GF-D8 (cell line): ENCODE measurements at places on chromosomes 1 and 21.

DNA sequence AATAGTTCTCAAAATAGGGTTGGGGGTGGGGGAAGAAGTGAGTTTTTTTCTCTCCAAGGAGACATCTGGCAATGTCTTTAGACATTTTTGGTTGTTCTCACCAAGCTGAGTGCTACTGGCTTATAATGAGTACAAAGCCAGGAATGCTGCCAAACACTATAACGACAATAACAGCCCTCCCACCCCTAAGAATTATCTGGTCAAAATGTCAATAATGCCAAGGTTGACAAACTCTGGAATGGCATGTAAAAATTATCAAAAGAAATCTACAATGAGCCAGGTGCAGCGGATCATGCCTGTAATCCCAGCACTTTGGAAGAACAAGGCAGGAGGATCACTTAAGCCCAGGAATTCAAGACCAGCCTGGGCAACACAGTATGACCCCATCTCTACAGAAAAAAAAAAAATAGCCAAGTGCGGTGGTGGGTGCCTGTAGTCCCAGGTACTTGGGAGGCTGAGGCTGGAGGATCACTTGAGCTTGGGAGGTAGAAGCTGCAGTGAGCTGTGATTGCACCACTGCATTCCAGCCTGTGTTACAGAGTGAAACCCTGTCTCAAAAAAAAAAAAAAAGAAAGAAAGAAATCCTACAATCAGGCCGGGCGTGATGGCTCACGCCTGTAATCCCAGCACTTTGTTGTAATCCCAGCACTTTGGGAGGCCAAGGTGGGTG lies 2.5 kb downstream of the ATP5PF start:
- DNase-seq, result no peak

DNA sequence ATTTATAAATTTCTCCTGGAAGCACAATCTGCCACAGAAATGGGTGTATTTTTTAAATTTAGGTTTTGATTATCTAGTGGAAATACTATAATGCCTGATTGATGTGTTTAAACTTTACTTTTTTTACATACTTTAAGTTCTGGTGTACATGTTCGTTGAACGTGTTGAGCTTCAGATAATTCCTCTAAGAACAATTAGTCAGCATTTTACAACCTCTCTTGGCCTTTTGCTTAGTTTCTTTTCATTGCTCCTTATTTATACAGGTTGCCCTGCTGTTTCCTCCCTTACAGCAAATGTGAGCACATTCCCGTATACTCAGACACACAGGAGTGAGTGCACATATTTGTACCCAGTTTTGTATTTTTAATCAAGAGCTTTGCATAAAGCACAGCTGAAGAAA lies 1038.9 kb downstream of the BRINP3 start:
- DNase-seq, result no peak

- no peak for DNase-seq
Observed at GRCh38 chr1:172288581-172288980, 131.9 kb upstream of the C1orf105 start.

DNA sequence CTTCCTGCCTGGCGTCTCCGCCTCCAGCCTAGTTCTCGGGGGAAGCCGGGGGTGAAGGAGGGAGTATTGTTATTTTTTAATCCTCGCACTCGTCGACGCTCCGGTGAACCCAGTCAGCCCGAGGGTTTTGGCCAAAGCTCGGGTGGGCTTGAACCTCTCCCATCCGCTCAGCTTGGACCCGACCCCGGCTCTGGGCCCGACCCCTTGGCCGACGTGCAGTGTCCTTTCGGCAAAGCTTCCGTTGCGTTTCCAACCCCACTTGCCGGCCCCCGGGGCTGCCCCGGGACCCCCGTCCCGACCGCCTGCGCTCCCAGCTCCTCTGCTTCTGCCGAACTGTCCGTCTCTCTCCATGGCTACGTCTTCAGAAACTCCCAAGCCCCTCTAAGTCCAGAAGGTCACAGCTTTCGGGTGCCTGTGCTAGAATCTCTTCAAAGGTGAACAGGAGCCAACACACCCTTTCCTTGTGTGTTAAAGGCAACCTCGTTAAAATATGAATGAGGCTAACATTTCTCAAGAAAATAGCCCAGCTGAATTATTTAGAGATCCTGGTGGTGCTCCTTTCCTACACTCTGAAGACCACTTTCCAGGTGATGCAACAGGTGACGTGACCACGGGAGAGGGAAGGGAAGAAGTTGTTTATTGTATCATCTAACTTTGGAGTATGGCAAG lies 647 bp downstream of the DESI2 start:
- no peak for DNase-seq

GRCh38 chr21:44897326-44898010 lies 23.2 kb downstream of the ITGB2 start:
- DNase-seq, result no peak

- DNase-seq, result no peak
Observed at GRCh38 chr1:108704496-108704895, 8.2 kb upstream of the FNDC7 start.

DNA sequence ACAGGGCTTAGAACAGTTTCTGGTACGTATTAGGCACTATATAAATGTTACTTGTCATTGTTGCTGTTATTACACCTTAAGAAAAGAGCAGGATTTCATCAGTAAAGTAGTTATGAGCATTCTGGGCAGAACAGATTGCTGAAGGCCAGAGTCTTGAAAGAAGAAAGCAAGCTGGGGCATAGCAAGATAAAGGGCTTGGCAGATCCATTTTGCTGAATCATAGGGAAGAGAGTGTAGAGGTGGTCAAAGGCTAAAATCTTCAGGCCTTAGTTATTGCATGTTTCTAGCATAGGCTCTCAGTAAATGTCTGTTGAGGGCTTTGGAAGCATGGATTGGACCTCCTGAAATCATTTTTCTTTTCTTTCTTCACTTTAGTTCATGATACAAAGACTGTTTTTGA lies 67.5 kb downstream of the PLA2G4A start:
- DNase-seq, result no peak

DNA sequence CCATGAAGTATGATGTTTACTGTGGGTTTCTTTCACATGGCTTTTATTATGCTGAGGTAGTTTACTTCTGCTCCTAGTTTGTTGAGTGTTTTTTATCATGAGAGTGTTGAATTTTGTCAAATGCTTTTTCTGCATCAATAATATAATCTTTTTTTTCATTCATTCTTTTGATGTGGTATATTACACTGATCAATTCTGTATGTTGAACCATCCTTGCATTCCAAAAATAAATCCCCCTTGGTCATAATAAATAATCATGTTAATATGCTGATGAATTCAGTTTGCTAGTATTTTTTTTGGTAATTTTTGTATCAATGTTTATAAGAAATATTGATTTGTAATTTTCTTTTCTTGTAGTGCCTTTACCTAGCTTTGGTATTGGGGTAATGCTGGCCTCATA lies 97.9 kb upstream of the ZNF648 start:
- DNase-seq, result no peak

DNA sequence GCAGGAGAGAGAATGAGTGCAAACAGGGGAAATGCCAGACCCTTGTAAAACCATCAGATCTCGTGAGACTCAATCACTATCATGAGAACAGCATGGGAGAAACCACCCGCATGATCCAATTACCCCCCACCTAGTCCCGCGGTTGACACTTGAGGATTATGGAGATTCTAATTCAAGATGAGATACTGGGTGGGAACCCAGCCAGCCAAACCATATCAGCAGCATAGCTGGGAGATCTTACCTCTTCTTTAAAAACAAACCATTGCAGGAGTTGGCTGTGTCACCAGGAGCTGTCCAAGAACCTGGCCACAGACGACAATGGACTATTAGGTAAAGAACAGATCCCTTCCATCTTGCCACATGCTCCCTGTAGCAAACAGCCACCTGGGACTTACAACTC lies 422.7 kb downstream of the MATN1 start:
- DNase-seq, result no peak

DNA sequence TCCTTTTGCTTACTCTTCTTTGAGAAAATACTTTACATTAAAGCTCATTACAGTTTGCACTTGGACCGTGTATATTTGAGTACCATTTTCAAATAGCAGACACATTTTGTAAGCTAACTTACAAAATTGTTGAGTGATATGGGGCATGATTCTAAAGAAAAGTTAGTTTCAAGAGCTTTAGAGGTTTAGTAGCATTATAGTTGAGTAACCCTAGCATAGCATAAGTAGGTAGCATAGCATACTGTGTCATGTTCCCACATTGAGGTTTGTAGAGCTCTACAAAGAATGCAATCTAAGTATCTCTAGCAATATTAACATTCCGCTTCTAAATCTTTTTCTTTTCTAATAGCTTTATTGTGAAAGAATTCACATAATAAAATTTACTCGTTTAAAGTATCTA lies 92.0 kb downstream of the ITSN1 start:
- DNase-seq, result no peak

GRCh38 chr1:15833842-15834405 lies 13.6 kb upstream of the SPEN start:
- no peak for DNase-seq

DNA sequence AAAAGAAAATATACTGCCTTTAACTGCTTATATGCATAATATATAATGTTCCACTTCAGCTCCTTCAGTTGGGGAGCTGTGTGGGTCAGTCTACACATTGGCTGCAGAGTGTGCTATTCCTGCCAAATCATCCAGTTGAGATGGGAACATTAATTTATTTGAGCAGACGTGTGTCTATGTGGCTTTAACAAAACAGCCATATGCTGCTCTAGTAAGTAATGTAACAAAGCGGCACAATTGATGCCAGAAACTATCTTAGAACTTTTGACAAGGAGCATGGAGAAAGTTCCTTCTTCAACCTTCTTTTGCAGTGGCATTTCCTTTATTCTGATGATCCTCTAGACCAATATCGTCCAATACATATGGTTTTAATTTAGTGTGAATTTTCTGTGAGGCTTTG lies 285.9 kb upstream of the C1orf87 start:
- DNase-seq, result no peak

DNA sequence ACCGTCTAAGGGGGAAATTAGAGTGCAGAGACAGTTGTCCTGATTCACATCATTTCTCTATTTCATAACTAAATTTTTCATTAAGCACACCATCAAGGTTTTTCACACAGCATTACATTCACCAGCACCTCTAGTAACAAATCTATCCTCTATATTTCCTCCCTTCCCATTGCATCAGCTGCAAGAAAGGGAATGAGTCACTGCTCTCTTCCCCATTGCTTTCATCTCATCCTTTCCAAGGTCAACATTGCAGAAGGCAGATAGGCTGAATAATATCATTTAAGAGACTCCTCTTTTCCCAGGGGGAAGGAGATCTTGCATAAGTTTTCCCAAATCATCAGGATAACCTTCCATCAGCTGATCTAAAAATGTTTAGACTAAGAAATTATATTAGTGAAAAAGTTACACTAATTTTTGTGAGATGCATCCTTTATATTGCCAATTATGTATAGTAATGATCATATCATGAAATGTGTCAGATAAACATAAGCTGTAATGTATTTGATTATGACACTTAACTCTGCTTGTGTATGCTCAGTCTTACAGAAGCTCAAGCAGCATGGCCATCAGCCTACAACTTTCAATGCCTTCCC lies 4.3 kb downstream of the INTS7 start:
- DNase-seq, result no peak

GRCh38 chr1:183516725-183517124 lies 44.4 kb downstream of the SMG7 start:
- DNase-seq, result no peak

- no peak for DNase-seq
Observed at GRCh38 chr1:247119600-247120407, 15.6 kb upstream of the ZNF669 start.

DNA sequence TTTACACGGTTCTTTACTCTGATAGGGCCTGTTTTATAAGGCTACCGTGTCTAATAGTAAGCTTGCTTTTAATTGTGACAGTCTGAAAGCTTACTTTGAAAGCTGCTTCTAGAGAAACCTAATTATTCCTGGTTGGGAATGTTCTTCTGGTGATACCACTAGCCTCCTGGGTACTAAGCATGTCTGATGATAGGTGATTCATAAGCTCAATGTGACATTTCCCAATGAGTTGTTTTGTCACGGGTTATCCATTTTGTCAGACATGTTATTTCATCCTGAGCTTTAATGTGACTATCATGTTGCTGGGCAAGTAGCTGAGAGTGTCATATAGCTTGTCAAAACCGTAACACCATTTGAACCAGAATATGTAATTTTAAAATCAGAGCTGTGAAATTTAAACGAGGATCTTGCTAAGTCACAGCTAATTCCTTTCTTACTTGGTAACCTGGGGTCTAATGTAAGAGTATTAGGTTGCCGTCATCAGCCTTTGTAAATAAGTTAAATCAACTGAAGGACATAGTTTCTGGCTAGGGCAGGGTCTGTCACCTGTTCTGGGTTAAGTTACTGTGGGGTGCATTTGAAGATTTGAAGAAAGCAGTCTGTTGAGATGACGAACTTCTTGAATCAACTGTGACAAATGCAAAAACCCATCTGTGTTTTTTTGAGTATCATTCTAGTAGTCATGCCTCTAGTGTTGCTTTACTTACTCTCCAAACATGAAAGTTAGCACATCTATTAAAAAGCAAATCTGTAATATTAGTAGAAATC lies 529.2 kb downstream of the USP25 start:
- DNase-seq, result no peak

- no peak for DNase-seq
Observed at GRCh38 chr1:31624309-31624708, 6.8 kb downstream of the HCRTR1 start.

GRCh38 chr1:26028490-26028980 lies 7.0 kb downstream of the EXTL1 start:
- DNase-seq, result no peak

GRCh38 chr21:32351428-32351827 lies 41.4 kb downstream of the URB1 start:
- no peak for DNase-seq

DNA sequence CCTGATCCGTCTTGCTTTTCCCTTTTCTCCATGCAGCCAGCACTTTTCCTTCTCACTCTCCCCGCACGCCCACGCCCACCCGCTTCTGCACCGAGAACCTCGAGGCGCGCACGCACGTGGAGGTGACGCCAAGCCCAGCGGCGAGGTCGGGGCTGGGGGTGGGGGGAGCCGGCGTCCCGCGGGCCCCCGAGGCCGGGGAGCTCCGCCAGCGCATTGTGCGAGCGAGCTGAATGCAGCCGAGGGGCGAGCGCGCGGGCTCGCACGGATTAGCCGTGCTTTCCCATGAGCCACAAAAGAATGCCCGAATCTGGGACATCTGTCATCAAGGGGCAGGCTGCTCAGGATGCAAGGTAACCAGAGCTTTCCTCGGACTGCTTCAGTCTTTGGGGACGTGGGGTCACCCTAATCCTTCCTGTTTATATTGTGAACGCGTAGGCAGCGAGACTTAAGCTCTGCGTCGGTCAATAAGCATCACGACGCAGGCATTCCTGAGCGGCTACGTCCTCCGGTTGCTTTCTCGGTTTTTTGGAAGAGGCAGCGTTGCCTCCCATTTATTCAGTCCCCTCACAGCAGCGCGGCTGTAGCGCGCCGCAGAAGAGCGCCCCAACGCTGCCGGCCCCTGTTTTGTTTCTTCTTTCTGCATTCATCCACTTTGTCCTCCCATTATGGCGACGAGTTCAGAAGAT lies 67.3 kb upstream of the AKT3 start:
- DNase-seq, result no peak

- DNase-seq, result no peak
Observed at GRCh38 chr1:19330449-19331135, 18.5 kb downstream of the SLC66A1 start.
